SK-N-MC (cell line): ENCODE measurements at places on chromosomes 4 and X.

DNA sequence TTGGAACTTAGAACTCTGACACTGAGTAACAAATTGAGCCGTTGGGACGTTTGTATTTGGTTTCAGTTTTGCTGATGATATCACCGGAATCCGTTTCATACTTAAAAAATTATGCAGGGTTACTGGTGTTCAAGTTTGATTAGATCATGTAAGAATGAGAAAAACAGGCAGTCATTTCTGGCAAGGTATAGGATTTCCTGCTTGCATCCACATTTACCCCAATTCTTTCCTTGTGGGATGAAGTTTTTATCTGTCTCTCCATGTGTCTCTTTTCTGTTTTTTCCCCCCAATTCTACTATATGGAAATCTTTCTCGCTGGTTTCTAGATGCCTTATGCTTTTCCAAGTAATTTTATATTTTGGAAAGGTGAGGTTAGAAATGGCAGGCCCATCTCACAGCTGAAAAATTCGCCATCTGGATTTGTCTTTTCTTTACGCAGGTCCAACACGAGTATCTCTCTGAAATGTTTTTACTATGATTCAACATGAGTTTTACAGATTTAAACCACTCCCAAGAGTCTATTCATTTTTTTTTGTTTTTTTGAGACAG lies 197.9 kb downstream of the SHOX start:
- no peak for DNase-seq

- DNase-seq: no peak
These were observed 28.4 kb upstream of the FGFR3 start for GRCh38 chr4:1764670-1765069.

DNA sequence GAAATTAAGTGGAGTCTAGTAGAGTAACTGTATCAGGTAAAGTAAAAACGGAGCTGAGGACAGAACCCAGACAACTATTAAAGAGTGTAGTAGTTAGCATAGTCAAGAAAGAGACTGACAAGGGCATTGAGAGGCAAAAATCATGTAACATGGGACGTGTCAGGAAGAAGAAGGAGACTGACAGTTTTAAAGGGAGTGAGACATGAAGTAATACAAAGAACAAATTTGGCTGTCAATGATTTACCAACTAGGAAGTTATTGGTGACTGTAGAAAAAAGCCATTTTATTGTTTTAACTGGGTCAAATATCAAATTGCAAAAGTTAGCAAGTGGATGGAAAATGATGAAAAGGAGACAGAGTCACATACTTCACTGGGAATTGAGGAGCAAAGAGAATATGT lies 422.3 kb downstream of the MAPK10 start:
- DNase-seq: no peak

DNA sequence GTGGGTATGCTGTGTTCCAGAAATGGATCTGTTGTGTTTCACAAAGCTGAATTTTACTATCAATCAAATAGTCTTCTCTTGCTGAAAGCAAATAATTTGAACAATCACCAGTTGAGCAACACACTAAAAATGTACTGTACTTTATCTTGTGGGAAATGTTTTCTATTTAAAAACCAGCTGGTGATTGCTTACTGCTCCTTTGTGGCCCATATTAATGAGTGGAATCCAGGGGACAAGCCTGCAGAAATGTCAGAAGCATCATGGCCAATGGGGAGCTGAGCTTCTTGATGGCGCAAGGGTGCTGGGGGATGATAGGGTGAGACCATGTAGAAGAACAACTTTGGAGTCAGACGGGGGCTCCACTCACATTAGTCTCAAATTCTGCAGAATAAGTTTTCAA lies 346.2 kb downstream of the ARHGAP10 start:
- DNase-seq: no peak

- no peak for DNase-seq
These were observed 121.2 kb downstream of the PARM1 start for GRCh38 chr4:75054078-75054477.

GRCh38 chr4:152997288-152997687 lies 61.2 kb downstream of the FHDC1 start:
- DNase-seq: no peak

GRCh38 chr4:149534779-149535178 lies 280.9 kb downstream of the IQCM start:
- no peak for DNase-seq

- no peak for DNase-seq
These were observed 1573.5 kb upstream of the TENM3 start for GRCh38 chr4:180669680-180670079.

- DNase-seq: no peak
These were observed 105.8 kb upstream of the WDR44 start for GRCh38 chrX:118239913-118240698.

GRCh38 chr4:148224476-148224875 lies 217.7 kb downstream of the NR3C2 start:
- no peak for DNase-seq

DNA sequence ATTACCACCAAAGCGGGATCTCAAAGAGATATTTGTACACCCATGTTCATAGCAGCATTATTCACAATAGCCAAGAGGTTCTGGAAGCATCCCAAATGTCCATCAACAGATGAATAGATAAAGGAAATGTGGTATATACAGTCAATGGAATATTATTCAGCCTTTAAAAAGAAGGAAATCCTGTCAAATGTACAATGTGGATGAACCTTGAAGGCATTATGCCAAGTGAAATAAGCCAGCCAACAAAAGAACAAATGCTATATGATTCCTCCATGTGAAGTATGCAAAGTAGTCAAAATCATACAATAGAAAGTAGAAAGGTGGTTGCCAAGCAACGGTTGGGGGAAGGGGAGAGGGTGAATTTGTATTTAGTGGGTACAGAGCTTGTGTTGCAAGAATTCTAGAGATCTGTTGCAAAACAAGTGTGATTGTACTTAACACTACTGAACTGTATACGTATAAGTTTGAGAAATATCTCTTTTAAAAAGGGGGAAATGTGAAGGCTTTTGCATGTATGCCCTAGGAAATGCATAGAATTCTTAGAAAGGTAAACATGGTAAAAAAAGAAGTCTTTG lies 5.0 kb upstream of the ZRSR2 start:
- no peak for DNase-seq

- DNase-seq: no peak
These were observed 148.6 kb upstream of the CNKSR2 start for GRCh38 chrX:21225643-21226042.

- DNase-seq: no peak
These were observed 74.6 kb downstream of the MXRA5 start for GRCh38 chrX:3271834-3272186.

DNA sequence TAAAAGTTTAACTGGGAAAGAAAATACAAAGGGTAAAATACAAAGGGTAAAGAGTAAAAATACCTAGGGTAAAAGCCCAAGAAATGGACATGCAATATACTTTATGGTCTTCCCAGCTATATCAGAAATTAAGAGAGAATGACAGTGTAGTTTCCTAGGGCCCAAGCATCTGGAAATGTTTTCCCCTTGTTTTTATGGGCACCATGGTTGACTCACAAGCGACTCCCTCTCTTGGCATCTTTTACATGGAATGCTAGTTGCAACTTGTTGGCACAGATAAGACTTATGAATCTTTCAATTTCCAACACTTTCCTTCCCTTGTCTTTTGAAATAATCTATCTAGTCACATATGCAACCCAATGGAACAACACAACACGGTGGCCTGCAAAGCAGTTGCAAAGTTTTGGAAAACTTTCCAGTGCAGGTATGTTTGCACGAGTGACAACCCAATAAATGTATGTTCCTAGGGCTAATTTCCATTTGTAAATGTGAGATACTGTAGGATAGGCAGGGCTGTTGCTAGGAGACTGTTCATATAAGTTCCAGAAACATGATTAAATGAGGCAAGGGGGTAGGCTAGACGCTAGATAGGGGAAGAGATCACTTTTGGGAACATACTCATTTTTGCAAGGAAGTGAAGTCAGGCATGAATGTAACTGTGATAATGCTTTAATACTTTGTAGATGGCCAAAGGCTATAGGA lies 36.4 kb upstream of the CWH43 start:
- DNase-seq: no peak

- no peak for DNase-seq
These were observed 43.0 kb upstream of the GABRA2 start for GRCh38 chr4:46432923-46433322.

DNA sequence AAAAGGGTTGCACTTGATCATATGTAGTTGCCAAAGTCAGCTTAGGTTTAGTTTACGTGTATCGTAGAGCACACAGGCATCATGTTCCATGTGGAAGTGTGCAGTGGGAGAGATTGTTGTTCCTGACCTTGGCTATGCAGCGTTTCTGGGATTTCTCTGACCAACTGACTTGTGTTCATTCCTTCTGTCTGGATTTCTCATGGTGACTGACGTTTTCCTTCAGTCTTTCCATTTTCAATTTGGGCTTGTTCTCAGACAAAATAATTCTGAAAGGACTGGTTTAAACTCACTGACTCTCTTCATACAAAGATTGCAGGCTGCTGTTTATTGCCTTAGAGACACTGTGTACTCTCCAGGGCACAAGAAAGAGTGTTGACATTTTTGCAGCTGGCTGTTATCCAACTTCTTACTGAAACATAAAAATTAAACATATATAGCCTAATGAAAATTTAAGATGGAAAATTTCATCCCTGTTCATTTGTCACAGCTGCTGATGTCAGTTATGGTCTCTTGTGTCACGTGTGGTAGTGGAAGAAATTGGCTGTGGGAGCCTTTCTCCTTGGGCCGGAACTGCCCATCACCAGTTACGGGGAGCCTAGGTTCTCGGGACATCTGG lies 95.4 kb downstream of the TNIP2 start:
- no peak for DNase-seq

DNA sequence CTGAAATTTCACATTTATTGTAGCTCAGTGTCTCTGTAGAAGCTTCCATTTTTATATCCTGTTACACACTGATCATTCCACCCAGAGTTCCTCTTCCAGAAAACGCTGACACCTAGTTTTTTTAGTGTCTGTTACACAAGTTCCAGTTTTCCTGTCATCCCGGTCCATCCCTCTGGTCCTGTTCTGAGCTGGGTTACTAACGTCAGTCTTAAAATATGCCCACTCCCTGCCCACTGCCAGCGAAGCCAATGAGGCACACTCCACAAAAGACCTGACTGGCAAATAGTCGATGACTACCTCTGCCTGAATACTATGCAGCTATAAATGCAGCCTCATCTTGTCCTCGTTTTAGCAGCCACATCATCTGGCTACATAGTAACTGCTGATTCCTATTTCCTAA lies 30.9 kb upstream of the DDX3X start:
- no peak for DNase-seq

DNA sequence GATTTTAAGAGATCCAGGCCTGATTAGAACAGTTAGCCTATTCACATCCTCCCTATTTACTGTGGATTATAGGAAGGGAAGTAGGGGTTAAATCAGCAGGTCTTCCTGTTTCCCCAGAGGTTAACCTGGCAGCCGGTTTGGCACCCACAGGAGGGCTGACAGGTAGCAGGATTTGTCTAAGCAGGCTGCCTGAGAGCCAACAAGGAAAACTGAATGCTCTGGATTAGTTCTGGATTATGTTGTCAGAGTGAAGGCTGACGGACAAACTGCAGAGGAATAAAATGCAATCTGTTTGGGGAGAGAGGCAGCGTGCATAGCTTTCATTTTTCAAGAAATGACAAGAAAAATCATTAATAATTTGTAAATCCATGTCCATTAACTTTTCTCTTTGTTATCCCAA lies 397.1 kb upstream of the FAM241A start:
- no peak for DNase-seq

GRCh38 chrX:107743995-107744394 lies 31.6 kb downstream of the TSC22D3 start:
- no peak for DNase-seq

GRCh38 chrX:12866451-12867377 lies at the start of gene TLR7:
TLR7 (plus strand) TSS chrX:12867072; CDS start chrX:12867579, 507 bp downstream.
- DNase-seq: no peak

- DNase-seq: no peak
These were observed 50.0 kb upstream of the NDST3 start for GRCh38 chr4:117984366-117984680.

- no peak for DNase-seq
These were observed 1742.5 kb upstream of the ADGRL3 start for GRCh38 chr4:59457576-59457975.

- no peak for DNase-seq
These were observed 25.3 kb upstream of the NAF1 start for GRCh38 chr4:163191999-163192398.

GRCh38 chrX:46904626-46905025 lies 7.6 kb upstream of the JADE3 start:
- DNase-seq: peak; percentile 34

DNA sequence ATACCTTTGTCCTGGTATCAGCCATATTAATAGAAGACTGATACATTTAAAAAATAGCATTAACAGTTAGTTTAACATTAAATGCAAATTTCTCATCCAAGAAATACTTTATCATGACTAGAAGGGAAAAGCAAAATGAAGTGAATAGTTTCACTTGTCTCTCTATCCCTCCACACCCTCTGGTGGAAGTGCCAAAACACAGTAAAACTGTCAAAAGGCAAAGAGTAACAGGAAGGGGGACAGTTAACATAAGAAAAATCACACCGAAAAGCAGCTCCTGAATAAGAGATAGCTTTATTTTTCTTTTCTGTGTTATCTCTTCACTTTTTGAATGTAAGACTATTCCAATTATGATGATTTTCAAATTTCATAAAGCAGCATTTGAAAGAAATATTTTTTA lies 187.2 kb downstream of the FBXW7 start:
- no peak for DNase-seq

DNA sequence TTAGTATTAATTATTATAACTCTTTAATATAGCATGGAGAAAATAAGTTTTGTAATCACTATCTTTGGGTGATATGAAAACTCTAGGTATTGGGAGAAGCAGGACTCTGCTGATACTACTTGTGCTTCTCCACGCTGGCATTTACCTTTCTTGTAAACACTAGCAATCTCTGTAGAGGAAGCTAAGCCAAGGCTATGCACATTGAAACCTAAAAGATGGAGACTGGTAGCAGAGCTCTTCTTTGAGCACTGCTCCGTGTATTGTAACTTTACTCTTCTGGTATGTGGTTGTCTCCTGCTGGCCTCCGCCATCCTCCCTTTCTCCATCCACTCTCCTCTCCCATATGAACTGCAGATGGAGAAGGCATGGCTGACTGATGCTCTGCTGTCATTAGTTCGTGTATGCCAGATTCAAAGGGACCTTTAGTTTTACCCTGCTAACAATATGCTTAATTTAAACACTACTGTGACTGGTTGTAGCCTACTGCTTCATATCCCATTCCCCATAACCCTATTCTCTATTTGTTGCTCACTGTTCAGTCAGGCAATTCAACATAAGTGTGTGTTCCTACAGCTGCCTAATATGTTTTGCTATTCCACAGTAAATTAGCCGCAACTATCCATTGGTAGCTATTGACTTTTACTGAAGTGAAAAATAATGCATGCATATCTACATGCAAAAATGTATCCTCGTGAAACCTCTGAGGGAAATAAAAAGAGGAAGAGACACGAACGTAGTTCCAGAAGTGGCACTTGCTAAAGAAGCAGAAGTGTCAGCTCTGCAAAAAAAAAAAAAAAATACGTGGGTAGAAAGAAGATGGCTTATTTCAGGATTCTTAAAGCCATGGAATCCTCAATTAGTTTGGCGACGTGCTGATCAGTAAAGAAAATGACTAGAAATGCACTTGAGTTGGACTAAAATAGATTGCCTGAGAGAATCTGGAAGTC lies 55.6 kb upstream of the CCSER1 start:
- no peak for DNase-seq
